ENCODE measurements at places on chromosomes 1 and 21. TPM values are rescaled to one million over a fixed set of nuclear protein-coding genes. Genes with fewer than 3 reads are reported as not detected.
A peak's percentile ranks its signal among the peaks of the same experiment; 100 is the strongest.

- DNase-seq, result no peak
Measured at GRCh38 chr1:227392984-227393764, 74.9 kb upstream of the CDC42BPA start.

DNA sequence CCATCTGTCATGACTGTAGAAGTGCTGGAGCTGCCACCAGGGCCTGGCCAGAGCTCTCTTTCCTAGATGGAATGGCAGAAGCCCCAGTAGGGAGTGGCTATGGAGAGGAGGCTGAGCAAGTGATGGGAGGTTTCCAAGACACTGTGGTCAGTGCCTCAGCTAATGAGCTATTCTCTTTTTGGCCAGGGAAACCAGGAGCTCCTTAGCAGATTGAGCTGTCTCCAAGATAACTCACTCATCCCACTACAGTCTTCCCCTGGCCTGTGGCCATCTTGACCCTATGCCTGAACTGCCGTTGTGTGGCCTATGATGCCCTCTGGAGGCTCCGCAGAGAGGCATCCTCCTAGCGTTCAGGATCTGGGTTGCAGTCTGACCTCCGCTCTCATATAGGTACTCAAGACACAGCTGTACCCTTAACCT, 60.5 kb downstream of the ERI3 start:
- DNase-seq, result no peak

- no peak for DNase-seq
Measured at GRCh38 chr1:224852901-224853568, 76.4 kb upstream of the DNAH14 start.

GRCh38 chr21:46404306-46404705, 54.4 kb upstream of the DIP2A start:
- DNase-seq, result no peak

- no peak for DNase-seq
Measured at GRCh38 chr1:94702442-94702815, 117.7 kb upstream of the SLC44A3 start.

Gene SYT11
- polyA plus RNA-seq, result 13.8 TPM

GRCh38 chr1:83897516-83897915, 101.4 kb downstream of the TTLL7 start:
- no peak for DNase-seq

- no peak for DNase-seq
Measured at GRCh38 chr1:31818206-31818605, 2.4 kb upstream of the SPOCD1 start.

DNA sequence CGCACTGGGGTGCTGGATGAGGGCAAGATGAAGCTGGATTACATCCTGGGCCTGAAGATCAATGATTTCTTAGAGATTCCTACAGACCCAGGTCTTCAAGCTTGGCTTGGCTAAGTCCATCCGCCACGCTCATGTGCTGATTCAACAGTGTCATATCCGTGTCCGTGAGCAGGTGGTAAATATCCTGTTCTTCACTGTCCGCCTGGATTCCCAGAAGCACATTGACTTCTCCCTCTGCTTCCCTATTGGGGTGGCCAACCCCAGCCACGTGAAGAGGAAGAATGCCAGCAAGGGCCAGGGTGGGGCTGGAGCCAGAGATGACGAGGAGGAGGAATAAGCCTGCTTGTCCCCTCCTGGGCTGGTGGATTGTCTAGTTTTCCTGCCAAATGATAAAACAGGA, 2.2 kb upstream of the CBR3 start:
- DNase-seq, result no peak

- DNase-seq, result no peak
Measured at GRCh38 chr1:182217967-182218366, 156.5 kb upstream of the ZNF648 start.

Gene PRDM15
- 7.4 TPM for polyA plus RNA-seq

DNA sequence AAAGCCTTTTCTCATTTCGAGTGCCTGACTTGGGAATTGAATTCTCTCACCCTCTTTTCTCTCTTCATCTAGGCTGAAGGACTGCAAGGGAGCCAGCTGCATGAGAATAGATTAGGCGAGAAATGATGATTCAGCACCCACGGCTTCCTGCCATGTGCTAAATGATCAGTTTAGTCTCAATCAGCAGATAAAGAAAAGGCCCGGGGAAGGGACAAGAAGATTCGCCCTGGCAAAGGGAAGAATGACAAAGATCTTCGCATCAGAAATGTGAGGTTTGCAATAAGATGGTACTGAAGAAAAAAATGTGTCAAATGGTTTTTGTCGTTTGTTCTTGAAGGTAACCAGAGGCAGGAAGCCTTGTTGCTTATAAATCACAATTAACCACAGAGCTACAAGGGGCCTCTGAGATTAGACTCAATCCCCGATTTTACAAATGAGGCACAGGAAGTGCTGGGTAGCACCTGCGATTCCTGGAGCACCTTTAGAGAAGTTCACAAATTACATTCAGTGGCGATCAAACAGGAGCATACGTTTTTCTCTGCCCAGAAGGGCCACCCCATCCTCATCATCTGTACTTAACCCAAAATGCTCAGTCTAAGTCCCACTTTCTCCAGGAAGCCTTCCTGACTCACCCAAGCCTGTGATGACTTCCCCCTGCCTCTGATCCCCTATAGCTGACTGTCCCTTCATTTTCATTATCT, 183.4 kb downstream of the ZNF281 start:
- DNase-seq, result no peak

DNA sequence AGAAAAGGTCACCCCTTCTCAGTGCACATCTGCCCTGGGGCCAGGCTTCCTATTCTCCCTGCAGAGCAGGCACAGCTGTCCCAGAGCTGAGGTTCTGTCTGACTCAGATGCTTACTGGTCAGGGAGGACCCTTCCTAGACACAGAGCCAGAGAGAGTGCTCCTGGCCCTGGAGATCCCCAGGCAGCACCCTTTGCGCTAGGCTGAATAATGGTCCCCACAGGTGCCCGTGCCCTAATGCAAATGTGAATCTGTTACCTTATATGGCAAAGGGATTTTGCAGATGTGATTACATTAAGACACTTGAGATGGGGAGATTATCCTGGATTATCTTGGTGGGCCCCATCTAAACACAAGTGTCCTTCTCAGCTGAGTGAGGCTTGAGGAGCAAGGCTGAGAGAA, 2.6 kb upstream of the TNNI1 start:
- DNase-seq, result no peak

GRCh38 chr1:163509114-163509513, 187.4 kb downstream of the NUF2 start:
- DNase-seq, result no peak

DNA sequence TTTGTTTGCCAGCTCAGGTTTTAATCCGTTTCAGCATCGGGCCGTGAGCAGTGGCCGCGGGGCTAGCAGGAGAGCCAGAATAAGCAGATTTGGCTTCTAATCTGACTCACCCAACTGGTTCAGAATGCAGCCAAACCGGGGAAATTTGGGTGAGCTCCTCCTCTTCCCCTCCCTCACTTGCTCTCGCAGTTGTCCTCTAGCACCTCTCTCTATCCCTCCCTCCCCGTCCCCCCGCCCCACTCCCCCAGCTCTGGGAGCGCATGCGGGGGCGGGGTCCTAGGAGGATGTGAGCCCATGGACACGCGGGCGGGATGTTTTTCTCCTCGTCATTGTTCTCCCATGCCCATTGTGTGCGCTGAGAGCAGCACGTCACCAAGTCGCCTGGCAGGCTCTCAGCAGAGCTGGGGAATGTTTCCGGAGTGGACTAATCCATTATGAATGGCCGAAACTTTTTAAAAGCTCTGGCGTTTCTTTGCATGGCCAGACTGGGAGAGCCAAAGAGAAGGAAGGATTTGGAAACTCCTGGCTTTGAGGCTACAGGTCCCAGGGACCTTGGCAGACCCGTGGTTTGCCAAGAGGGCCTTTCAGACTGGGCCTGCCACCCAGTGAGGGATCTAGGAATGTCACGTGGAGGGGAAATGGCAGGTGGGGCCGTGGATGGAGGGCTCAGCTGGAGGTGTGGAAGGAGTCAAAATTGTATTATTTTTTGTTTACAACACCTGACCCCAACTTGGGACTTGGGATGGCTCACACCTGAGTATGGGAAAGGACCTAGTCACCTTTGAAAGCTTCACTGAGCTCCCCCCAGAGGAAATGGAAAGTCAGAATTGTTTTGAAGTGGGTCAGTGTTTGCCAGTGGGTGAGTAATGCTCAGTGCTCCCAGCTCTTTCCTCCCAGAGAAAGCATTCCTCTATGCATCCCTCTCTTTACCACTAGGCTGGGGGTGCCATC, 39.2 kb downstream of the CDK18 start:
- peak; percentile 82 for DNase-seq
